ENCODE measurements at places on chromosomes 4 and X.

GRCh38 chr4:149518471-149518870, 297.2 kb downstream of the IQCM start:
- no peak for DNase-seq

DNA sequence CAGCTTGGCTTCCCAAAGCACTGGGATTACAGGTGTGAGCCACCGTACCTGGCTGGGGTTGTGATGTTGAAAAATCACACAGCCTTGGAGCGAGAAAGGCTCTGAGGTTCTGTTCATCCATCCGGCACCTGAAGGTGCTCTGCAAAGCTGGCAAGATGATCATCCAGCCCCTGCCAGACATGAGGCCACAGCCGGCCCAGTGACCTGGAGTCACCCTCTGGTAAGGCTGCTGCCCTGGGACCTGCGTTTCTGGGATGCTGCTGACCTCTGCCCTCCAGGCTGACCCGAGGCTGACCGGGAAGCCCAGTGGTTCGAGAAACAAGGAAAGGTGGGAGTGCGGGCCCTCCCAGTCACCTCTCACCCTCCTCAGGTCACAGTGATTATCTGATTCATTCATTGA, 13.5 kb upstream of the WFS1 start:
- DNase-seq: no peak

DNA sequence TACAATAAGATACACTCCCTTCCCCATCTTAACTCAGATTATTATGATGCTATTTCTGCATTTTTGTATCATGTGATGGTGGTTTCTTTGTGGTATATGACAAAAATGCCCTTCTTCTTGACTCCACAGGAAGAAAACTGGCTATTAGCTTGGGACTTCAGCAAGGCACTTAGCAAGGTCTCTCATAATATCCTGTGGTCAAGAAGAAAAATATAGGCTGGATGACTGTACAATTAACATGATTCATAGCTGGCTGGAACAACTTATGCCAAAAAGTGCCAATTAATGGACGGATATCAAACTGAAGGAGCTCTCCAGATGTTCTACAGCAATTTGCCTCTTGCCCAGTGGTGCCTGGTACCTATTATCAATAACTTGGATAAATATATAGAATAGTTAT, 2.3 kb upstream of the MID1IP1 start:
- DNase-seq: no peak

GRCh38 chr4:184668511-184669114, 19.1 kb downstream of the PRIMPOL start:
- no peak for DNase-seq

DNA sequence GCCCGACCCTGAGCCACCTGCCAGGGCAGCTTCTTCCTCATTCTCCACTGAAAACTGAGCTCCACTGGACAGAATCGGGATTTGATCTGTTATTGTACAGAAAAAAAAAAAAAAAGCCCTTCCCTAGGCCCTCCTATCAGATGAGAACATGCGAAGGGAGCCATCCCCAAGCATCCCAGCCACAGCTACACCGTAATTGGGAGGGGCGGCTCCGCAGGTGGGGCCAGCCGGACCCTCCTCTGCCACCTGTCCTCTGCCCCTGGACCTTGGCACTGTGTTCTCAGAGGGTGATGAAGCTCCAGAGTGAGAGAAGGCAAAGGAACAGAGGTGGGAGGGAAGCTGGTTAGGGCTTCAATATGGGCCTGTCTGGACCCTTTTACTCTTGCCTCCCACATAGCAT, 240.0 kb upstream of the PSAPL1 start:
- DNase-seq: no peak

DNA sequence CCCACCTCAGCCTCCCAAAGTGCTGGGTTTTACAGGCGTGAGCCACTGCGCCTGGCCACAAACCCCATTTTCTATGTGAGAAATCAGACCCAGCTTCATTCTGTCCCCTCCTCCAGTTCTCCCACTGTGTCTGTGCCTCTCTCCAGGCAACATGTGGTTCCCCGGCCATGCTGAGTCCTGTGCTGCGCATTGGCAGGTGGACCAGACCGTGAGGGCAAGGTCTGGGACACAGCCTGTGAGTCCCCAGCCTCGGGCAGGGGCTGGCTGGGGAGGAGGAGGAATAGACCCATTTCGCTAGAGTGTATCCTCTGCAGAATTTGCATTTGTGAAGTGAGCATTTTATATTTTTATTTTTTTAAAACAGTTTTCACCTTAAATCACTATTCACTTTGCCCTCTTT, 21.5 kb upstream of the CLDN24 start:
- DNase-seq: peak; percentile 35

DNA sequence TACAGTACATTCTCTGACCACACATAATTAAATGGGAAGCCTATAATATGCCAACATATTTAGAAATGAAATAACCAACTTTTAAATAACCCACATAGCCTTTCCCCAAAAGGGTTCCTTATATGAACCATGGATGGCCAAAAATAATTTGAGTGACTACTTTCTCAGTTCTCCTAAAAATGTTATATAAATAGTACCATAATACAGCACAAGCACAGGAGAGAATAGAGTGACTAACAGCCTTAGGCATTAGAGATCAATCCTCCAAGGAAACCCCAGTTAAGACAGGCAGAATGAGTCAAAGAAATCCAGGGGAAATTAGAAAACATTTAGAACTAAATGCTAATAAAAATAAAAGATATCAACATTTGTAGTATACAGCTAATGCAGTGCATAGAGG, 50.2 kb downstream of the ANKRD17 start:
- DNase-seq: no peak

DNA sequence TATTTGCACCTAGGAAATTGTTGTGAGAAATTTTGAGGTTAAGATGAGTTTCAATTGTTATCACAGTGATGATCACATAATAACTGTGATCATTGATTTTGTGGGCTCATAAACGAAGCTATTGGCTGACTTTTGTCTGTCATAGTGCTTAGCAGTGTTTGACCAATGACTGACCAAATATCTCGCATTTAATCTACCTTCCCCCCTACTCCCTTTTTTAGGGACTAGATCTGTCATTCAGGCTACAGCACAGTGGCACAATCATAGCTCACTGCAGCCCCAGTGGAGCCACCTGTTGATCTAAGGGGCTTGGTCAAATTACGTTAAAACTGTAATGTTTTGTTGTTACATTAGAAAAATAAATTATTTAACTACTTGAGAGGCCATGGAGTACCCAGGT, 1.5 kb downstream of the FUNDC2 start:
- no peak for DNase-seq

DNA sequence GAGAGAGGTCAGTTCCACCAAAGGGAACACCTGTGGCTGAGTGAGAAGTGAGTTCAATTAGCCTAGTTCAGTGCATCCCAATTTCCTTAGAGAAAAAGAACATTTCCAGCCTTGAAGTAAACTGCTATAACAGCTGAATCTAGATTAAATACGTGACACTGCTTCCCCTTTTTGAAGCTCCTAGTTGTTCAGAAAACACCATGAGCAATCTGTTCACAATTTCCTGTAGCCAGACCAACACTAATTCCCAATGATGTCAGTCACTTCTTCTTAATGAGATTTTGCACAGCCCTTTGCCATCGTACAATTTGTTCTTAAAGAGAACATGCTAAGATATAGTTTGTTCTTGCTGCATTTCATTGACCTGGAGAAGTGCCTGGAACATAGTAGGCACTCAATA, 144.6 kb upstream of the EDNRA start:
- no peak for DNase-seq

DNA sequence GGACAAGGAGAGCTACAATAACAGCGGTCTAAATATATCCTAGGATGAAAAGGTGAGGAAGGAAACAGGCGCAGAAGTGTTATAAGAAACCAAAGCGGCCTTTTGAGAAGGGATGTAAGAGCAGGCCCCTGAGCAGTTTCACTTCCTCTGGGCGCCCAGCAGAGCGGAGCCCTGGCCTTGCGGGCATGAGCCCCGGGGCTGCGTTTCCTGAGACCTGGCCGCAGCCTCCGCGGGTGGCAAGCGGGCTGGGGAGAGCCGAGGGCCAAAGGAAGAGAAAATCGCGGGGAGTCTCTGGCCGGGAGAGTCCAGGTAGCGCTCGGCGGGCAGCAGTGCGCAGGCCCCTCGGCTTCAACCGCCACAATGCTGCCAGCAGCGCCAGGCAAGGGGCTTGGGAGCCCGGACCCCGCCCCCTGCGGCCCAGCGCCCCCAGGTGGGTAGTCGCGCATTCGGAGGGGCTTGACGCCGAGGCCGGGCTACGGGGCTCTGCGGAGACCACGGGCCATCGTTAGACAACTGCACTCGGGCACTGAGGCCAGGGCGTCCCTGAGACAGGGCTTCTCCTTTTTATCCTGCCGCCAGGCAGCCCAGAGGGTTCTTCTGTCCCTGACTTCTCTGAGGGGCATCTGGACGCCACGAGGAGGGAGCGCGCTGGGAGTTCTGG, at the start of gene BANK1:
TSS of gene BANK1 (plus strand) at position 210 of the 661 bp plus-strand sequence. CDS start at position 361, 151 bp downstream.
- no peak for DNase-seq

GRCh38 chrX:34903316-34903715, 39.3 kb upstream of the FAM47B start:
- no peak for DNase-seq

GRCh38 chr4:11218692-11219091, 210.0 kb downstream of the HS3ST1 start:
- DNase-seq: no peak

GRCh38 chr4:6614701-6615230, 25.7 kb upstream of the MRFAP1 start:
- DNase-seq: no peak

- DNase-seq: no peak
Measured at GRCh38 chr4:73693811-73694210, 46.6 kb upstream of the CXCL8 start.

- DNase-seq: no peak
Measured at GRCh38 chr4:94913316-94913715, 155.6 kb downstream of the BMPR1B start.

DNA sequence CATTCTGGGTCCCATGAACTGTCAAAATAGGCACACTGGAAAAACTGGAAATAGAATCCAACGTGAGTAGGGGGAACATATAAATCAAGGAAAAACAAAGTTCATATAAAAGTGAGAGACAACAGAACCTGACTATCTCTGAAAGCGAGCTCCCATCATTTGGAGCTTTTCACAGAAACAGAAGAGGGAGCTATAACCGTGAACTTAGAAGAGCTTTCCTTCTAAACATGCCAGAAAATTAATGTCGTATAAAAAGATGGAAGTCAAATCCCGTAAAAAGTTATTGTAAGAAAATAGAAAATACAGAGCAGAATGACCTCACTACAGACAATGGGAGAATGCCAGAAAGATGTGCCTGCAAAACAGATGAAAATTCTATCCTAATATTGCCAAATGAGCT, 23.9 kb upstream of the HSD17B10 start:
- no peak for DNase-seq

DNA sequence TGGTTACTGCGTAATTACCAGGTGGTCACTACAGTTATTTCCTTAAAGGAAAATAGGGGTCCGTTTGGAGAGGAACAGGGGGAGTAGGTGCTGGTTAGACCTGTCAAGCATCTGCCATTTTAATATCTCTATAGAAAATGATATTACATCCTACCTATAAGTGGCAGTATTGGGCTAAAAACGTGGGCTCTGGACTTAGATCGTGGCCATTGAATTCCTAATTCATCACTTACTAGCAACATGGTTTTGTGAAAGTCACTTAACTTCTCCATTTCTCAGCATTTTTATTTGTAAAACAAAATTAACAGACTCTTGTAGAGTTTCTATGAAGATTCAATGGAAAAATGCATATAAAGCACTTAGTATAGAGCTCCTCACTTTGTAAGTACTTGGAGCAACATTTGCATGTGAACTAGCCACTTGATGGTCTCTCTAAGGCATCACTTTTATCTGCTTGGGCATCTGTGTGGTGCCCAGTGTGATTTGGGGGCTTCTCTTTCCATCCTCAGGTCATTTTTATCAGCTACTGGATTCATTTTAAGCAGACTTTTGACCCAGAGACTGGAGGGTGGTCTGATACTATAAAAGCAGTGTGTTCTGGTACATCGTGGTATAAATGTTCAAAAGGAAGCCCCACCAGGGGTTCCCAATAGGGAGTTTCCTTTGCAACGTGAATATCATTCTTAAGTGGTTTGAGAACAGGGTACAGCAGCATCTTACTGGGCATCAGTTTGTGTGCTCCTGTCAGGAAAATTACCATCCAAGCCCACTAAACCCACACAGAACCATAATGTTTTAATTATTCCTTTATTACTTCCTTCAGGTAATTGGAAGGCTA, 42.7 kb upstream of the RASSF6 start:
- DNase-seq: no peak

DNA sequence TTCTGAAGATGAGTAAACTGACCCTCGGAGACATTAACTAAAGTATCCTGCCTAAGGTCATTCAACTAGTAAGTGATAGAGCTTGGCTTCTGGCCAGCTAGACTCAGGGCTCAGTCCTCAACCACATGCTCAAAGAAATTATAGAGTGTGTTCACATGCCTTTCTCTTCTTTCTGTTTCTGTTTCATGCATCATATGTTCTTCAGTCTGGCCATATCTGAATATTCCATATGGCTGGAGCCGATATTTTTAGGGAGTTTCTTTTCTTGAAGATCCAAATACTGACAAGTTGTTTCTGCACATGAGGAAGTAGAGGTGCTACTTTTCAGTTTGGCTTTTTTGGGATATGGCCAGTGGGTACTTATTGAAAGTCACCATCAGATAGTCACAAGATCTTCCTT, 44.9 kb downstream of the MMRN1 start:
- DNase-seq: no peak

GRCh38 chrX:142096253-142096652, 108.8 kb downstream of the MAGEC2 start:
- DNase-seq: no peak

DNA sequence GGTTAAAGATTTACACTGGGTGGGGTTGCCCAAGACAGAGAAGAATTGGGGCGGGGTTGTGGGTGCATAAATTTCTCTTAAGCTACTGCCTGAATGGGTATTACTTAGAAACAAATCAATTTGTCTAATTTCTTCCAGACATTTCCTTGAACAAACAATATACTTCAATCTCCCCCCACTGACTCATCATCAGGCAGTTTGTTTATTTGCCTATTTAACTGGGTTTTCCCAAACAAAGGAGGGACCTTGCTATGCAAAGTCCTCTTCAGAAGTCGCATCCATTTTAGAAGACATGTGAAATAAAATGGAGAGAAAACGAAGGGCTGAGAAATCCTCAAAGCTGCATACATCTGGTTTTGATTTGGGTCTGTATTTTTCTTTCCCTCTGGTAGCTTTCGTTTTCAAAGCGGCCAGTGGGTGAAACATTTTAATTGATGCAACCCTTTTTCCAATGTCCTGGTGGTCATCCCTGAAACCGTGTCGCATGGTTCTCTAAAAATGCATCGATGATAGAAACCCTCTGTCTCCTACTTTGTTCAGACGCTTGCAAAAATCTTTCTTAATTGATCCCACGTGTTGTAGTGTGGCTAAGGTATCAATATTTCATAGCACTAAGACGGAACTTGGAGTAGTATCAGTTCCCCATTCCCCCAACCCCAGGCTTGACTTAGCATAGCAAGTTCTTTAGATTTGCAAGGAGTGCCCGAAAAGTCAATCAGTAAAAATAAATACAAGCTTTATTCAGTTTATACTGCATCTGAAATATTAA, 115.1 kb upstream of the MXRA5 start:
- no peak for DNase-seq

GRCh38 chrX:44843753-44844152, at the start of gene DUSP21:
DUSP21 (plus strand) TSS chrX:44844021; CDS start chrX:44844133, 112 bp downstream.
- DNase-seq: no peak

Data from coronary artery (tissue), 2 donors.